ENCODE measurements at places on chromosomes 5 and 9.
A peak's percentile ranks its signal among the peaks of the same experiment; 100 is the strongest.

- peak; percentile 61 for DNase-seq
Observed at GRCh38 chr5:82044010-82044409, 72.2 kb downstream of the ATG10 start.

GRCh38 chr9:19379697-19380046, 364 bp downstream of the RPS6 start:
- DNase-seq = no peak

GRCh38 chr9:86354818-86355309, 654 bp upstream of the TUT7 start:
- DNase-seq = no peak

DNA sequence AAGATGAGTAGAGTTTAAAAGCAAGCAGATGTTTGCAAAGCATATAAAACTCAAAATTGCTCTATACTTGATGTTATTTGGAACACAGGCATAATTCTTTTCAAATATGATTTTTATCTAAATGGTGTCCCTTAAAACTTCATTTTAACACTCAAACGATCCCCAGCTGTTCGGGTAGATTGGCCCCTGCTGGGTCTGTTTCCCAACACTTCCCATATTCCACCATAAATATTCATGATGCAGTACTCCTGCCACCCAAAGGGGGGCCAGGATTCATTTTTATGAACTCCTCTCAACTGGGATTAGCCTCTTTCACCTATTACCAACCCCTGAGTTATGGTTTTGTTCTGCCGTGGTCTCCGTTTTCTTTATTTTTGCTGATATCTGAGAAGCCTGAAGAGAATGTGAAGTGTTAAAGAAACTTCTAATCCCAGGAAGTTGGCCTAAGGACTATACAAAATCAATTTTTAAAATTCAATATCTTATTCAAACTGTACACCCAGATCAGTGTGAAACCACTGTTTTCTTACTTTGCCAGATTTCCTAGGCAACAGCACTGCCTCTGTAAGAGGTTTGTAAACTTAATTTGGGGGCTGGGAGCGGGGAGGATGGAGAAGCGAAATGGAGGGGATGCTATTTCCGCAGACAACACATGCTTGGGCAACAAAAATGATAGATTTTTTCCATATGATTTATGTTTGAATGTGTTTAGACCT, 384.1 kb downstream of the DMRT2 start:
- no peak for DNase-seq

GRCh38 chr5:178210686-178211085, 6.4 kb downstream of the HNRNPAB start:
- DNase-seq = no peak

DNA sequence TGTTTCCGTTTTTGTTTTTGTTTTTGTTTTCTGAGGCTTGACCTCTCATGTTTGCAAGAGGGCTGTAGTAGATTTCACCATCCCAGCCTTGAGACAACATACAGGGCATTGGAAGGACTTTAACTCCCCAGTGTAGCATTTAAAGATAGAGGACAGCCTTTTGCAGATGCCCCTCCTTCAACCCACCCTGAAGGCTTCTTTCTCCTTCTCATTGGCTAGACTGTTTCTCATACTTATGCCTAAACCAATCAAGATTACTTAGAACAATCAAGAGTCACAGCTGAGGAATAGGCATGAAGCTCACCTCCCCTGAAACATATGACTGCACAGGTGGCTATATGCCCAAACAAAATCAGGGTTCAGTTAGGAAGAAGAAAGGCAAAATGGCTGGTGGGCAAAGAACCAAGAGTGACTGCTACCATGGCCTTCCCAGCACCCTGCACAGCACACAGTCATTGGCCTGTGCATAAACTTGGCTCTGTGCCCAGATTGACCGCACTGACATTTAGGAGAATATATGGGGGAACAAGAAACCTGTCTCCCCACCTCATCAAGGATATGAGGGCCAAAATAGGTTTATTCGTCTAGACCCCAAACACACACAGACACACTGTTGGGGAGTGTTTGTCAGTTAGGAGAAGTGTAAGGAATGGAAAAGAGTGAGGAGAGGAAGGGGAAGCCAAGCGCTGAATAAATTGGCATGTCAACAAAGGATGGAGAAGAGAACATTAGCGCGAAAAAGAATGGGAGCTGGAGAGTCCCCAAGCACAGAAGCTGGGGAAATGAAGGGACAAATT, 137.3 kb upstream of the RANBP3L start:
- no peak for DNase-seq

- no peak for DNase-seq
Observed at GRCh38 chr9:127149463-127150390, 27.3 kb upstream of the ANGPTL2 start.

Measured in suppressor macrophage treated with lipopolysaccharide for 4 hours (primary cell).